ENCODE measurements at places on chromosomes 1 and 21.

DNA sequence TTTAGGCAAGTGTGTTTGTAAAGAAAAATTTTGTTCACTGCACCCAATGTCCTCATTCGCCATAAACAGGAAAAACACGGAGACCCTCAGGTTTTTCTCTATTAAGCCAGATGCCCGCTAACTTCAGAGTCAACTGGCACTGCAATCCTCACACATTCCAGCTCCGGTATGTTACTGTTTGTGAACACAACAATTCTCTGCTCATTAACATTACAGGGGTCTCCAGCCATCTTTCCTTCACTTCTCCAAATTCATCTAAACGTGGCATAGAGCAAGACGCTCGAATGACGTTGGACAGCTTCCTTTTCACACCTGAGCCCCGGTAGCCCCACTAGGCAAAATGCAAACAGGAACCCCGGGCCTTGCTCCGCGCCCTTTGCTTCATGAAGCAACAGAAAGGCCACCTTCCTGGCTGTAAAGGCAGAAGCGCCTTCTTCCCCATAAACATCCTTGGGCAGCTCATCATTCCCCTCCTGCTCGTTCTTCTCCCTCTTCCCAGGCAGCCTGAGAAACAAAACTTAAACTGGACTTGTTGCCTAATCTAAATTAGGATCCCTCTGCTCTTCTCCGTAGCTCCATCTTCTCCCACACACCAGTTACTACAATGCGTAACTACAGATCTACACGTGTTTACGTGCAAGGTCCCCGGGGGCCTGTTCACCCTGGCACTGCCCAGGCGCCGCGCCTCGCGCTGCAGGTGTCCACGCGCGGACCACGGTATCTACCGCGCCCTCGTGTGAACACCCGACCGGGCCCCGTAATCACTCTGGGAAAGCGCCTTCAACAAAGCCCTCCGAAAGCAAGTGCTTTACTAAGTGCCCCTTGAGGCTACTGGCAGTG, 1.2 kb downstream of the LBR start:
- no peak for DNase-seq

- DNase-seq: no peak
Measured at GRCh38 chr1:178953034-178953433, 72.7 kb upstream of the FAM20B start.

- DNase-seq: no peak
Measured at GRCh38 chr1:165289556-165289955, 67.0 kb downstream of the LMX1A start.

GRCh38 chr1:116329524-116330341, 43.3 kb upstream of the ATP1A1 start:
- no peak for DNase-seq

- DNase-seq: no peak
Measured at GRCh38 chr1:19038732-19039131, 82.3 kb upstream of the IFFO2 start.

- DNase-seq: no peak
Measured at GRCh38 chr1:166789286-166789685, 50.0 kb upstream of the POGK start.

DNA sequence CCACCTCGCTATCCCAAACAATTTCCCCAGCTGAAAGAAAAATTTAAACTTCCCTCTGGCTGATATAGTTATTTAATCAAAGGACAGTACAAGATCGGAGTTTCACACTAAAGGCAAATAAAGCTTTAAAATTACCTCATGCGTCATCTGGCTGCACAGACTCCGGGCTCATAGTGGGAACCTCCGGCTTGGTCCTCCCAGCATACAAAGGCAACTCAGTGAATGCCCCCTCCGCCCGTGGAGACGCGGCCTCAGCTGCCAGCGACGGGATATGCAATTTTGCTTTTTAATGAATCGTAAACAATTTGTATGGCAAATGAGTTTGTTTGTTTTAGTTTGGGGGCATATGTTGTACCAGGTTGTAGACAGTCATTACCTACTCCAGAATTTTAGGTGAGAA, 214.6 kb upstream of the NFIA start:
- no peak for DNase-seq

DNA sequence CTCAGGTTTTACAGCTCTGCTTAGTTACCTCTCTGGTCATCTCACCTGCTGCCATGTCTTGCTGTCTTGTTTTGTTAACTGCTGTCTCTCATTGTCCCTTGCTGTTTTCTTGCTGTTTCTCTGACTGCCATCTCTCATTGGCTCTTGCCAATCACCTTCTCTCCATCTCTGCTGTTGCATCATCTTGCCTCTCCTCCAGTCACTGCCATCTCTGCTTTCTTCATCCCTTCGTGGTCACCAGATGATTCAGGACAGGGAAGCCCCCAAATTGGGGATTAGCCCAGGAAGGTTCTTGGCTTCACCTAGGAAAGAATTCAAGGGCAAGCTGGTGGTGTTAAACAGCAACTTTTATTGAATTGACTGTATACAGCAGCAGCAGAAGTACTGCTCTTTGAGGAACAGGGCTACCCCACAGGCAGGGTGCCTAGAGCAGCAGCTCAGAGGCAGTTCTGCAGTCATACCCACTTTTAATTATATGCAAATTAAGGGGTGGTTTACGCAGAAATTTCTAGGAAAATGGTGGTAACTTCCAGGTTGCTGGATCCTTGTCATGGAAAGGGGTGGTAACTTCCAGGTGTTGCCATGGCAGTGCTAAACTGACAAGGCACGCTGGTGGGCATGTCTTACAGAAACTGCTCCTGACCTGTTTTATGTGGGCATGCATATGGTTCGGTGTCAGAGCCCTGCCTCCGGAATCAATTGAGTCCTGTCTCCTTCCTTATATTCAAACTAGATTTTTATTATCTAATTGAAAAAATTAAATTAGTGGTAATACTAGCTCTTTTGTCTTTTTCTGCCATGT, 33.4 kb downstream of the SUCO start:
- DNase-seq: no peak

- no peak for DNase-seq
Measured at GRCh38 chr1:176144526-176144925, 62.6 kb downstream of the COP1 start.

DNA sequence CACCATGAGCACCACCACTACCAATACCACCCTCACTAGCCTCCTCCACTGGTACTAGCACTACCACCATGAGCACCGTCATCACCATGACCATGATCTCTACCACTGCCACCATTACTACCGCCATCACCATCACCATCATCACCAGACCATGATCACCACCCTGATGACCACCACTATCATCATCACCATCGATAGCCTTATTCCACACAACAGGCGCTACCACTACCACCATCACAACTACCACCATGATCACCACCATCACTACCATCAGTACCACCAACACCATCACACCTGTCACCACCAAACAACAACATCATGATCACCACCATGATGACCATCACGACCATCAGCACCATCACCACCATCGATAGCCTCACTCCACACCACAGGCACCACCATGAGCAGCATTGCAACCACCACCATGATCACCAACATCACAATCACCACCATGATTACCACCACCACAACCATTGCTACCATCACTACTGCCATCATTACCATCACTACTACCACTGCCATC, 56.6 kb upstream of the CASZ1 start:
- DNase-seq: no peak

- DNase-seq: peak; percentile 33
Measured at GRCh38 chr1:111406321-111406768, 21.2 kb downstream of the OVGP1 start.

DNA sequence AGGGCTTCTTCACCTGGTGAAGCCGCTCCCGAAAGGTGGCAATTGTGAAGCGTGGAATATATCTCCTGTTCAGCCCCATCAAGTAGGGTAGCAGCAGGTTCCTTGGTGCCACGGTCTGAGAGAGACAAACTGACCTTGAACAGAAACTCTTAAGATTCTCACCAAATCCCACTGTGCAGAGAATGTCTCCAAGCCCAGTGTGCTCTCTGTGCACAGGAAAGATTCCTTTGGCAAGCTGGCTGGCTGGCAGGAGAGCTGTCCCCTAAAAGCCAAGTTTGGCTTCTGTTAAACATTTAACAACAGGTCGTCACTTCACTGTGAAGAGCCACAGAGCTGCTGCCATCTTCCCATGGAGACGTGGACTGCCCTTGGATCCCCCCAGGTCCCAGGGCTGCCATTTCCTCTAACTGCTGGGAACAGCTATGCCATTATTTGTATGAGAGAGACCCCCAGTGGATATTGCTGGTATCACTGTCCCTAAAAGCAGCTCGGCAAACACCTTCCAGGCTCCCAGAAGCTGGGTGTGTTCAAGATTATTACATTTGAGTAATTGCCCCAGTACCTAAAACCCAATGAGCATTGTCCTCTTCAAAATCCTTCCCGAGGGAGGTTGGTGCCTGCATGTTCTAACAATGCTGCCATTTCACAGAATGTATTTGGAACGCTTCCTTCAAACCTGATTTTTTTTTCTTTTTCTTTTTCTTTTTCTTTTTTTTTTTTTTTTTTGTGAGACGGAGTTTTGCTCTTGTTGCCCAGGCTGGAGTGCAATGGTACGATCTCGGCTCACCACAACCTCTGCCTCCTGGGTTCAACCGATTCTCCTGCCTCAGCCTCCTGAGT, 71.8 kb downstream of the CD58 start:
- peak; percentile 28 for DNase-seq

DNA sequence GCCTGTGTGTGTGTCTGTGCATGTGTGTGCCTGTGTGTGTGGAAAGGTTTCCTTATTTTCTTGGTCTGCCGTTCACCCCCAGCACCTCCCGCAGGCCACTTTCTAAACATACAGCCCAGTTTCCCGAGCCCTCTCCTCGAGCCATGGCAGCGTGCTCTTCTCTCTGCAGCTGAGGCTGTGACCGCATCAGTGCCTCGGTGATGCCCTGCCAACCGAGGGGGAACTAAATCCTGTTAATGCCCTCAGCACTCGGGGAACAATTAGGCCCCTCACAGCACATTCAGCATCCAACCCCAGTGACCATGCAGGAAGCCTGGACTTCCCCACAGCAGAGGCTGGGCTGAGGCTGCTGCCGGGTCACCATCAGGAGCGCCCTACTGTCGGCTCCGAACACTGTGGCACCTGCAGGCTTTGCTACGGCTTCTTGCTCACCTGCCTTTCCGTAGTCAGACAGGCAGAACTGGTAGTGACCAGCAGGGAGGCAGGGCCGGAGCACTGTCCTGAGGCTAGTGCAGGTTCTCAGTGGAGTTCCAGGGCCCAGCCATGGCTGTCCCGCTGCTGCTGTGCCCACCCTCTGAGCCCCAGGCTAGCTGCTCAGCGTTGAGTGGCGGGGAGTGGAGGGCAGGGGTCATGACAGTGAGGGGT, 8.1 kb downstream of the GPR137B start:
- DNase-seq: no peak

GRCh38 chr1:46401964-46402626, 8.0 kb downstream of the FAAH start:
- DNase-seq: no peak

- no peak for DNase-seq
Measured at GRCh38 chr1:206011057-206011456, 7.9 kb upstream of the RAB7B start.

GRCh38 chr1:12078938-12079861, 16.1 kb downstream of the TNFRSF8 start:
- DNase-seq: no peak

DNA sequence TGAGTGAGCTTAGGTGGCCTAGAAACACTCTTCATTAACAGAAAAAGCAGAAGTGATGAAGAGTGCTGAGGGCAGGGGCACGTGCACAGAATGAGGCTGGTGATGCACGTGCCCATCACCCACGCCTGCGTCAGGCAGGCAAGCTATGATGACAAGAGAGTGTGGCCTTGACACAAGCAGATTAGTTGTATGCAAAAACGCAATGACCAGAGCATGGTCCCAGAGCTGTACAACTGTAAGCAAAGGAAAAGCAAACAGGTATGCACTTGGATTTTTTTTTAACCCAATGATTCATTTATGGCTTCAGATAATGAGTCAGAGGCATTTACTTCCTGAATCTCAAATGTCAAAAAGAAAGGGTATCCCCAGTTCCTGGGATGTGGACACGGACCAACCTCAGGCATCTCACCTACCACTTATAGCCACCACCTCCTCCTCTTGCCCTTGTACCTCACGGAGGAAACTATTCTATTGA, 9.1 kb upstream of the TMEM61 start:
- no peak for DNase-seq

DNA sequence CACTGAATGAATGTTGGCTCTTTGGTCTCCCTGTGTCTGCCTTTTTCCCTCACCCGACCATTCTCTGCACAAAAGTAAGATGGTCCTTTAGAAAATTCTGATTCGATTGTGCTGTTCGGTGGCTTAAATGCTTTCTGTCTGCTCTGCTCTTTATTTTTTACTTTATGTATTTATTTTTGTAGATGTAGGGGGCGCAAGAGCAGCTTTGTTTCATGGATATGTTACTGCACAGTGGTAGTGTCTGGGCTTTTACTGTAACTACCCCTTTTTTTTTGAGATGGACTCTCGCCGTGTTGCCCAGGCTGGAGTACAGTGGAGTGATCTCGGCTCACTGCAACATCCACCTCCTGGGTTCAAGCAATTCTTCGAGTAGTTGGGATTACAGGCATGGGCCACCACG, 15.7 kb downstream of the NLRP3 start:
- DNase-seq: no peak

DNA sequence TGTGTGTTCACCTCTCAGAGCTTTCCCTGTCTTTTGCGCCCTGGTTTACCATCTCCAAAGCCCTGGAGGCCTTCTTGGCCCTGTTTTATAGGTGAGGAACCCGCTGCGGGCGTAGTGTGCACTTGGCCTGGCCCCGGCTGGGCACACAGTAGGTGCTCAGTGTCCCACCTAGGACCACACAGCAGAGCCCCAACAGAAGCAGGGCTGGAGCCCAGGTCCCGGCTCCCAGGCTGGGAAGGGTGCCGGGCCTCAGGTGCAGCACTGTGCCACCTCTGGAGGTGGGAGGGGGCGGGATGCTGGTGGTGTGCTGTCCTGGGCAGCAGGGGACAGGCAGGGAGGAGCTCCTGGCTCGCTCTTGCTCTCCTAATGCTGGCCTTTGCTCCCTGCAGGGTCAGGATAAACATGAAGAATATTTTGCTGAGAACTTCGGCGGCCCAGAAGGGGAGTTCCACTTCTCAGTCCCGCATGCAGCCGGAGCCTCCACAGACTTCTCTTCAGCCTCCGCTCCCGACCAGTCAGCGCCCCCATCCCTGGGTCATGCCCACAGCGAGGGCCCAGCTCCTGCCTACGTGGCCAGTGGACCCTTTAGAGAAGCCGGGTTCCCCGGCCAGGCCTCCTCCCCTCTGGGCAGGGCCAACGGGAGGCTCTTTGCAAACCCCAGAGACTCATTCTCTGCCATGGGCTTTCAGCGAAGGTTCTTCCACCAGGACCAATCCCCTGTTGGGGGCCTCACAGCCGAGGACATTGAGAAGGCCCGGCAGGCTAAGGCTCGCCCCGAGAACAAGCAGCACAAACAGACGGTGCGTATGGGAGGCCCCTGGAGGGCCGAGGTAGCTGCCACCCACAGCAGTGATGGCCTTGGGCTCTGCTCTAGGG, 24.8 kb downstream of the COQ8A start:
- no peak for DNase-seq

- no peak for DNase-seq
Measured at GRCh38 chr1:209822706-209823105, 5.1 kb upstream of the UTP25 start.

DNA sequence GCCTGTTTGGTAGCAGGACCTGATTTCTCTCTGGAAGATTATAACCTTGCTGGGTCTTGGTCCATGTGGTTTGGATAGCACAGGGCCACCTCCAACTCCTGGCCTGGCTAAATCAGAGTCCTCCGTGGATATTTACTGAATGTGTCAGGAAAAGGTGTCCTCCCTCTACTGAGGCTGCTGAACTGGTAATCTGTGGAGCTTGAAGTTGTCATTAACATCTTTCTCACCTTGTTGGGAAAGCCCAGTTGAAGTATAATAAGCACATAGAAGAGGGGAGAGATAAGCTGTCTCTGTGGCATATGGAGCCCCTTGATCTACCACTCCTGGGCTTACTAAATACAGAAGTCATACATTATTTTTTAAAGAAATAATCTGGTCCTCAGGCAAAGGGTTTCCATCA, 294.3 kb upstream of the B3GALT2 start:
- DNase-seq: no peak

Data from effector CD4-positive, alpha-beta T cell (primary cell).